ENCODE measurements at places on chromosomes 3 and 15. TPM values are rescaled to one million over a fixed set of nuclear protein-coding genes. Genes with fewer than 3 reads are reported as not detected.

SPINK8 gene
- total RNA-seq, result not detected

IQCF5 gene
- not detected for total RNA-seq

RBP2 gene
- not detected for total RNA-seq

LTK gene
- 1.3 TPM for total RNA-seq

KLHL6 gene
- 18.0 TPM for total RNA-seq

MAP4 gene
- 203 TPM for total RNA-seq

SLC22A13 gene
- not detected for total RNA-seq
